ENCODE measurements at places on chromosomes 1 and 21.

- peak; percentile 20 for DNase-seq
Measured at GRCh38 chr1:118099686-118100085, 85.3 kb downstream of the SPAG17 start.

DNA sequence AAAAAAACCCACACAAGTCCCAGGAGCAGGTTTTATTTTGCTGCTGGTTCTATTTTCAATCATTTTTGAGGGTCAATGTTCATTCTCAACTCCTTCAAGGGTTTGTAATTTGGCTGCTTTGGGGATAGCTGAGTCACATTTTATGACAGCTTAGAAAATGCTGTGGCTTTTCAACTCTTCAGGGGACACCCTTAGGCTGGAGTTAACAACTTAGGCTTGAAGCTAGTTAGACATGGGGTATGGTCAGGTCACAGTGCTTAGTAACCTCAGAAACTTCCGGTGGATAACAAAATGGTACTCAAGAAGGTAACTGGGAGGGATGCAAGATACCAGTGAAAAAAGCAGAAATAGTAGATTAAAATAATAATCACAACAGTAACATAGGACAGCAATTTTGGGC is 308.8 kb downstream of the HHIPL2 start:
- DNase-seq: no peak

DNA sequence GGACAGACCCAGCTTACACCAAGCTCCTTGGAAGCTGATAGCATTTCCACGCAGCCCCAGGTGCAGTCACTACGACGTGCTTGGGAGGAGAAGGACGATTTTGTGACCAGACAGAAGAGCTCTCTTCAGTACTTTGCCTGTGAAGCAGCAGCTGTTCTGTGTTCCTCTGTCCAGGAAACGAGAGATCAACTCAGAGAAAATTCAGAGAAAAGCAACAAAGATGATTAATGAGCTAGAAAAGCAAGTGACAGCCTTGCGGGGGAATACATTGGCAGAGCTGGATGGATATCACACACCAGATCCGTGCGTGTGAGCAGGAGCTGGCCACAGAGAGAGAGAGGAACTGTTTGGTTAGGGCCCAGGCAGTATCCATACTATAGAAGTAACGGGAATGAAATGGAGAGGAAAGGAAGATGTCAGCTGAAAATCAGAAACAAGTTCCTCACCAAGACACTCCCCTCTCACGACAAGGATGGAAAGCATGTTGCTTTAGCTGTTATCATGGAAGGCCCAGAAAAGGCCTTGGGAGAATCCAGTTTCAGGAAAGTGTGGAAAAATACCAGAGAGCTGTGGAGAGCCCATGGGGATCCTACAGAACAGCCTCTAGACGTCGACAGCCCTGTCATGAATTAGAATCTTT is 106.2 kb downstream of the TOMM20 start:
- DNase-seq: peak; percentile 56

DNA sequence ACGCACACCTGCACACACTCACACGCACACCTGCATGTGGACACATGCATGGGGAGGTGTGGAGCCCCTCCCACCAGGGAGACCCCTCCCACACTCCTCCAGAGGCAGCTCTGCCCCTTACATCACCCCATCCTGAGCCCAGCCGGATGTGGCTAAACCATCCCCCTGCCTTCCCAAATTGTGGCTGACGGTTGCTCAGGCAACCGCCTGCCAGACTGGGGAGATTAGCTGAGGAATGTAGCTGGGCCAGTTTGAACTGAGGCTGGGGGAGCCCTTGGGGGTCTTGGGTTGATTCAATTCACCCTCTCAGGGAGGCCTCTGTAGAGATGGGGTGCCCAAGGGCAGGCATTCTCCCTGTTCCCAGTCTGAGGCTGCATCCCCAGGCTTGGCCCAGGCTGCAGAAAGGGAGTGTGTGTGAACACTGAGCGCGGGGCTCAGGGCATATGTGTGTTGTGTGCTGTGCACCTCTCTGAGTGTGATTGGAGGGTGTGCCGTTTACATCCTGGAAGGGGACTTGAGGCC is 12.9 kb downstream of the PTPRU start:
- DNase-seq: no peak

GRCh38 chr21:34874684-34875513 is 174.2 kb downstream of the RUNX1 start:
- no peak for DNase-seq

- no peak for DNase-seq
Measured at GRCh38 chr21:45022736-45023135, 51.6 kb upstream of the ADARB1 start.

- no peak for DNase-seq
Measured at GRCh38 chr21:40882192-40882915, 35.4 kb upstream of the DSCAM start.

- no peak for DNase-seq
Measured at GRCh38 chr1:211483896-211484612, 7.9 kb downstream of the RD3 start.

GRCh38 chr1:221612047-221612777 is 129.7 kb downstream of the DUSP10 start:
- peak; percentile 53 for DNase-seq

- no peak for DNase-seq
Measured at GRCh38 chr1:50967416-50968157, 2.5 kb upstream of the CDKN2C start.

- peak; percentile 16 for DNase-seq
Measured at GRCh38 chr1:169368406-169368769, 393 bp downstream of the BLZF1 start.

- no peak for DNase-seq
Measured at GRCh38 chr1:30374400-30375070, 348.9 kb downstream of the MATN1 start.

- no peak for DNase-seq
Measured at GRCh38 chr1:203521074-203521794, 27.3 kb downstream of the OPTC start.

GRCh38 chr1:29341936-29342335 is 105.6 kb downstream of the PTPRU start:
- DNase-seq: no peak

- peak; percentile 88 for DNase-seq
Measured at GRCh38 chr1:59433440-59433813, 136.5 kb downstream of the FGGY start.

DNA sequence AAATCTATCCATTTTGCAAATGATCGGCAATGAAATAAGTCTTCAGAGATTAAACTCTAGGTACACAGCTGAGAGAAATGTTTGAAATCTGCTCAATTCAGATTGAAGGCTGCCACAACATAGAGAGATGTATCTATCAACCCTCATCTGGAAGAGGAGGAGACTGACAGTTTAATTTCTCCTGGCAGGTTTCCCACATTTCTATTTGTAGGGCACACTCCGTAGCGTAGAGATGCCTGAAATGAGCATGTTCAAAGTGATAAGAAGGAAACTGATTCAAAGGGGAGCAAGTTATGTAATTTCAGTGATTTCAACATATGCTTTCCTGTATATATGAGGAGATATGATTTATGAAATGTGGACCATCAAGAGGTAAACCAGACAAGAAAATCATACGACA is 44.1 kb downstream of the NIBAN1 start:
- DNase-seq: no peak

GRCh38 chr1:119080586-119080985 is 59.9 kb downstream of the WARS2 start:
- peak; percentile 21 for DNase-seq

- peak; percentile 53 for DNase-seq
Measured at GRCh38 chr1:192620071-192620635, 15.8 kb upstream of the RGS13 start.

DNA sequence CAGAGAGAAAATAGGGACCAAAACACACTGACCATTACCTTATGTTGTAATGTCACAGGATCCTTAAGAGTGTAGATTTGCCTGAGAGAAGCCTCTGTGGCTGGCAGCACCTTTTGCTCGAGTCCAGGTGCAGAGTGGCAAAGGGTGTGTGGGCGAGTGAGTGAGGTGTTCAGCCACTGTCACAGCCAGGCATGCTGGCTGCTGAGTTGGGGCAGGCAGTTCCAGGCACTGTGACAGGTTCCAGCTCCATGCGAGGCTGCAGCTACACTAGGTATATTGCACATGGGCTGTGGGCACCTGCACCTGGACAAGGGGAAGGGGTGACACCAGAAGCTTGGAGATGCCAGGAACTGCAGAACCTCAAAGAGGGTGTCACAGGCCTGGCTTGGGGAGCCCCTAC is 1370.4 kb upstream of the PRMT6 start:
- DNase-seq: no peak

GRCh38 chr1:151693057-151693651 is 23.4 kb downstream of the CELF3 start:
- DNase-seq: peak; percentile 21

DNA sequence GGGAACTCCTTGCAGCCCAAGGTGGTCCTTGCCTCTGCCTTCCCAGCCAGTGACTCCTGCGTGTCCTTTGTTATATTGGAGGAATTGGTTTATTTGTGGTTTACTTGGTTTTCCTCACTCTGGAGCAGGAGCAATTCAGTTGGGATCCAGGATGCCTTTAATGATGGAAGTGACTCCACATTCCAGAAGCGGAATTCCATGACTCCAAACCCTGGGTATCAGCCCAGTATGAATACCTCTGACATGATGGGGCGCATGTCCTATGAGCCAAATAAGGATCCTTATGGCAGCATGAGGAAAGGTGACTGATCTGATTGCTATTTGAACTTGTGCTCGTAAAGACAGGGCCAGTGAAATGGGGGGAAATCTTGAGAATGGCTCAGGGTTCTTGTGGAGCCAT is 15.1 kb upstream of the PIGV start:
- no peak for DNase-seq

DNA sequence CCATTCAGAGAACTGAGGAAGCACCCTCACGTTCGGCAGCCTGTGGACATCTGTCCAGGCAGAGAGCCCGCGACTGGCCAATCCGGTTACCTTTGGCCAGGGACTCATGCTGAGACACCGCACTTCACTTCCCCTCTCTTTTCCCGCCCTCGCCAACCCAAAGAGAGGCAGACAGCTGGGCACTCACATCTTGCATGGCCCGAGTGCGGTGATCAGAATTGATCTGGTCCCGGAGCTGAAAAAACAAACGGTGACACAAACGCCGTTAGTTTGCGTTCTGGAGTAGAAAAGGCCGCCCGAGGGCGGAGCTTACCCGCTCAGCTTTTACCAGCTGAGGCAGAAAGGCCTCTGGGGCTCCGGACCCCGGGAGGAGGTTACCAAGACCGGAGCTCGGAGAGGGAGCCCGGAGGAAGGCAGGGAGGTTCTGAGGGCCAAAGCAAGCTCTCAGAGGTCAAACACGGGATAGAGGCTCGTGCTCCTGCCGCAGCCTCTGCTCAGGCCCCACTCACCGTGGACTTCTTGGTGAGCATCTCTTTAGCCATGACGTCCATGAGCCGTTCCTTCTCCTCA is 376 bp downstream of the SF3A3 start:
- DNase-seq: peak; percentile 14

DNA sequence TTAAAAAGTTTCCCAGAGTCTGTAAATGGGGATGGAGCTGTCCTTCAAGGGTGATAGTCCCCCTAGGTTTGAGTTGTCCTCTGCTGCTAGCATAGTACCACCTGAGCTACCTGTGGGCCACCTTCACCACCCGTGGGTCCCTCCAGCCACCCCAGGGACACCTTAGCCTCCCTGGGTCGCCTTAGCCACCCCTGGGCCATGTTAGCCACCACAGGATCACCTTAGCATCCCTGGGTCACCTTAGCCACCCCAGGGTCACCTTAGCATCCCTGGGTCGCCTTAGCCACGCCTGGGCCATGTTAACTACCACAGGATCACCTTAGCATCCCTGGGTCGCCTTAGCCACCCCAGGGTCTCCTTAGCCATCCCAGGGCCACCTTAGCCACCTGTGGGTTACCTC is 67.1 kb downstream of the ADARB1 start:
- DNase-seq: no peak

- DNase-seq: no peak
Measured at GRCh38 chr21:33824156-33824941, 91.3 kb downstream of the ATP5PO start.

DNA sequence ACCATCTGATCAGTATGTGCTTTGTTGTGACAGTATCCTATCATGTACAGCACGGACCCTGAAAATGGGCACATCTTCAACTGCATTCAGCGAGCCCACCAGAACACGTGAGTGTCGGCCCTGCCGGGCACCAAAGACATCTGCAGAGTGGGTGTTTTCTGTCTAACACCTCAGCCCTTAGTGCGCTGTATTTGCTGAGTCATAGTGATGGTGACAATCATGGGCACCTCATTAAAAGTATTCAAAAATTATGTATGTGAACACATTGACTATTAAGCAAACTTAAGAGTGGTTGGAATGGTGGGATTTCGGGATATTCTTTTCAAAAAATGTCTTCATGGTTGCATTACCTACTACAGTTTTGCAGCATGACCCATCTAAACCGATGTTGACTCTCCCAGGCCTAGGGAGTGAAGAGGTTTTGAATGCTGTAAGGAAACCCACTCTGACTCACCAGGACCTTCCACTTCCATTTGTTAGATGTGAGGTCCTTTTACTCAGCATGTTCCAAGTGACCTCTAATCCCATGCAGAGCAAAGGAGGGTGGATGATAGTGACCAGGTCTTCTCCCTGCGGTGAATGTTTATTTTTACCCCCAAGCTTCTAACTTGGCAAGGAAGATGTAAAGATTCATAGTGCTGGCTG is 20.1 kb downstream of the MGST3 start:
- DNase-seq: no peak

DNA sequence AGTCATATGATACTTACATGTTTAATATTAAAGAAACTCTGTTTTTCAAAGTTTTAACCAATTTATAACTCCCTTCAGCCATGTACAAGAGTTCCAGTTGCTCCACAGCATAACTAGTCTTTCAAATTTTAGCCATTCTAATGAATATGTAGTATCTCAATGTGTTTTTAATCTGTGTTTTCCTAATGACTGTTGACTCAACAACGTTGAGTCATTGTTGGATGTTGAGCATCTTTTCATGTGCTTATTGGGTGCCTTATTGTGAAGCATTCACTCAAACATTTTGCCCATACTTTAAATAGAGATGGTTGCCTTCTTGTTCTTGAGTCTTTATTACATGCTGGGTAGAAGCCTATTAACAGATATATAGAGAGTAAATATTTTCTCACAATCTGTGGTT is 240.2 kb upstream of the LYPLAL1 start:
- no peak for DNase-seq

DNA sequence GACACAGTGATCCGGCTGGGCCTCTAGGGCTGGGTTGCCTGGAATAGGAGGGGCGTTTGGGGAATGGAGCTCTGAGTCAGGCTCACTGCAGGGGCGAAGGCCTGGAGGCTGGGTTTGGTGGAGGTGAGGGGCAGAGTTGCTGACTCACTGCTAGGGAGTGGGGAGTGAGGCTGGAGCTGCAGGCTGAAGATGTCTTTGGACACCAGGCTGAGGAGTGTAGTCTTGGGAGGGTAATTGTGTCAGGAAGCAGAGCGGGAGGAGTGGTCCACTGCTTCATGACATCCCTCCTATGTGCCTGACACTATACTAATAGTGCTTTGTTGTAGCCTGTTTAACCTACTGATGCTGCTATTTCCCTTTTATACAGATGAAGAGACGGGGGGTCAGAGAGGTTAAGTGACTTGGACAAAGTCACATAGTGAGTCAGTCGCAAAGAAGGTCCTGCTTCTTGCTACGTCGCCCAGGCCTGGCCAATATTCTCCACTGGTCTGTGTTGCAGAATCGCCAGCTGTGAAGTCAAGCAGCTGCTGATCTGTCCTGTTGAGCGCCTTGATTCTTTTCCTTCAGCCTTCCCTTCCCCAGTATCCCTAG is 13.6 kb downstream of the ACTL8 start:
- DNase-seq: no peak

GRCh38 chr21:21971384-21971783 is 973.2 kb downstream of the NCAM2 start:
- DNase-seq: no peak

- no peak for DNase-seq
Measured at GRCh38 chr1:178218550-178218949, 124.6 kb downstream of the RASAL2 start.
